ENCODE measurements at places on chromosomes 4 and X.

GRCh38 chrX:139724626-139725025 lies 16.7 kb upstream of the MCF2 start:
- no peak for DNase-seq

DNA sequence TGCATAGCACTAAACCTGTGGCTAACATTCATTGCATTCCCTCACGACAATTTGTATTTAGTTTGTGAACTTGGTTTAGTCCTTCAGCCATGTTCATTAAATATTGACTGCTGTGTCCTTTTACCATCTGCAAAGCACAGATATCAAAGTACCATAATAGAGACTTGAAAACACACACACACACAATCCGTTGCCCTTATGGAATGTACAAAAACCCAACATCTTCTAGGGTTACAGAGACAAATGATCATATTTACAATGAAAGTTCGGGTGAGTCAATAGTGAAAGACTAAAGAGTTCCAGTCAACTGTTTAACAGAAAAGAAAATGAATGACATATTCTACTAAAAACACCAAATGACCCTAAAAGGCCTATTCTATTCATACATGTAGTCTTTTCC lies 50.8 kb upstream of the TXK start:
- no peak for DNase-seq

DNA sequence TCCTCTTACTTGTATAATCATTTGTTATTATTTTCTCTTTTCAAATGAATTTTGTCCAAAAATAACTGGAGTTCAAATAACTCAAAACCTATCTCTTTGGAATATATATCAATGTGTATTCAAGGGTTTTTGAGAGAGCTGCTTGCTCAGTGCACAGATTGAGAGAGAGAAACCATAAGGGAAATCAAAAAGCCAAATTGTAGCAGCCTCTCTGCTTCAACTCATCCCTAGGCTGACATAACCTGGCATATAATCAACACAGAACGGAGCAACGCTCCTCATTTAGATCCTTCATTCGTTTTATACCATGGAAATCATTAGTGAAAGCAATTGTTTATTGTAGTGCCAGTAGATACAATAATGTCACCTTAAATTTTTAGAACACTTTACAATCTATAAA lies 1.8 kb upstream of the GPM6A start:
- no peak for DNase-seq

DNA sequence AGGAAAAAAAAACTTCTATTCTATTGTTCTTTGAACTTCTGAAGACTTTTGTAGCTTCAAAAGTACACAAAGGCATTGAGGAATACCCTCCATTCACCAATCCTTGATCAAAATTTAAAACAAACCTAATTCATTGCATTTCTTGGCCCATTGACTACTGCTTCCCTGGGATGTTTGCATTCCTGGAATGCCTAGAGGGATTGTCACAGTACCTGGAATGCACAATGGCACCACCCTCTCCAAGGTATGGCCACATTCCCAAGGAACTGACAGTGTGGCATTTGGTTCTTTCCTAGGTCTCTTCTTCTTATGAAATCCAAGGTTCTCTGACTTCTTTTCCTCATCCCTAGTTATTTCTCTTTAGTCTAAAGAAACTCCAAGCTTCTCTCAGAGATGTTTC lies 600.7 kb downstream of the CCSER1 start:
- DNase-seq = no peak

- no peak for DNase-seq
These were observed 103.7 kb downstream of the AKAP4 start for GRCh38 chrX:50097071-50097470.

DNA sequence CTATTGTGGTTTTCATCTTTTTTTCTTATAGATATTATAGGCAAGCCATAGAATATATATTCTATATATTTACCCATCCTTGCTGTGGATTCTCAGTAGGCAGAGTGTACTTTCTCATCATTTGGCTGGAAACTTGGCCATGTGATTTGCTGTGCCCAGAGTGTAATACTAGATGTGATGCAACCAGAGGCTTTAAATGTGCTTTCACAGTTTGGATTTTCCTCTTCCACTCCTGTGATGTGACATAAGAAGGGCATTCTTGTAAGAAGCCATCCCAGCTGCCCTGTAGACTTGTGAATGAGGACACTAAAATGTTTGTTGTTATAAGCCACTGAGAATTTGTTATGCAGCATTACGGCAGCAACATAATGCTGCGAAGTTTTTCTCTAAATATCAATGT lies 10.4 kb upstream of the HPGDS start:
- no peak for DNase-seq

- no peak for DNase-seq
These were observed 3.6 kb upstream of the CENPE start for GRCh38 chr4:103201724-103202123.

- no peak for DNase-seq
These were observed 54.2 kb downstream of the RHOXF2B start for GRCh38 chrX:120023259-120023658.

DNA sequence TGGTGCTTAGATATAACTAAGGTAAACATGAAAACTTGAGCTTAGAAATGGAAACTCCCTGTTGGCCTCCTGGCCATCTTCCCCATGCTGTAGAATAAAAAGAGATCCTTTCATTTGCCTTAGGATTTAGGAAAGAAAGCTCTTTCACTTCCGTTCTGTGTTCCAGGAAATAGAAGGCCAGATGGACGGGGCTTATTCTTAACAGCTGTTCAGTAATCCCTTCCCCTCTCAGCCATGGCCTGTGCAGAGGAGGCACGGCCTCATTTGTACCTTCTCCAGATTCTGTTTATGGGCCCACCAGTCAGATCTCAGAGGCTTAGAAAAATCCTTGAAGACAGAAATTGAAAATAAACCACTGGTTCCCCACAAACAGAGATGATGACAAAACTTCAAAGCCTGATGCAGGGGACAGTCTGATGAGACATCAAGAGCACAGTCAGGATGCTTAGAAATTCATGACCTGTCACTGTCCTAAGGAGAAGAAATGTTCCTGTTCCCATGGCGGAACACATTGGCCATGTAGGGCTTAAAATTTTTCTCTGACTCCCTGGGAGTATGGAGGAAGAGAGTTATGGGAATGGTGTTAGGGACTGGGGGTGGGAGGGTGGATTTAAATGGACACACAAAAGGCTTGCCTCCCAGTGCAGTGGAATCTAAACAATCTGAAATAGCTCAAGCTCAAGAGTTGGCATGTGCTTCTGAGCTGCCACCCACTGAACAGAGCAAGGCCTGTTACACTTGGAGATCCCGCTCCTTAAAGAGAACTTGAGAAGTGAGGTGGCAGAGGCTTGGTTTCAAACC lies 188.8 kb downstream of the SOWAHB start:
- no peak for DNase-seq

DNA sequence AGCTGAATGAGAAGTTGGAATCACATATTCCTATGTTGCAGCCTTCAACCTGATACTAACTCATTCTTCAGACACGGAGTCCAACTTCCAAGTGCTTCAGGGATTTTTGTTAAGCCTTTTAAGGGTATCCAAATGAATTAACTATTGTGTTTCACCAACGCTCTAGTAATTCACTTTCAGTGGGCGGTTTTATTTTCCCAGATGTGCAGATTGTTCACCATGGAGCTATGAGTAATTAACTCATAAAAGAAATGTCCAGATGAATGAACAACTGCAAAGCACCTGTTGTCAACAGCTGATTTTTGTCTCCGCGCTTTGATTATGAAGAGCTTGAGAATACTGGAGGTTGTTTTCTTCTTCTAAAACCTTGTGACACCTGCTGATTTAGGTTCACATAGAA lies 187.6 kb downstream of the CBR4 start:
- no peak for DNase-seq

DNA sequence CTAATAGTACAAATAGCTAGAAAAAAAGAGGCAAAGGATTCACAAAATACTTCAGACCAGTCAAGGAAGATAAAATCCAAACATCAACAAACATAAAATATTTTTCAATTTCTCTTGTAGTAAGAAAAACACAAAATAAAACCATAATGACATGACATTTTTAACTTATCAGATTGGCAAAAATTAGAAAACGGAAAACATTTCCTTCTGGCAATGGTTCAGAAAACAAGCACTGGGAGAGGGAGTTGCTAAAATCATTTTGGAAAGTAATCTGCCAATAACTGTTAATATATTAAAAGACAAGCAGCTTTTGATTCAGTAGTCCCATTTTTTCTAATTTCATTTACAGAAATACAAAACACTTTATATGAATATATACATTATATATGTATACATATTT lies 26.1 kb downstream of the TKTL2 start:
- no peak for DNase-seq

GRCh38 chrX:150269605-150270254 lies 93.4 kb upstream of the MAMLD1 start:
- DNase-seq = no peak

GRCh38 chrX:34716302-34716701 lies 59.2 kb upstream of the TMEM47 start:
- DNase-seq = no peak
